Heart right ventricle (tissue), 16 donors: ENCODE measurements at places on chromosomes 12 and 14. TPM values are rescaled to one million over a fixed set of nuclear protein-coding genes. Genes with fewer than 3 reads are reported as not detected.
A peak's percentile ranks its signal among the peaks of the same experiment; 100 is the strongest.

Gene FSCB
- not detected for total RNA-seq

Gene SPIC
- not detected for total RNA-seq

Gene ART4
- 2.3 TPM for total RNA-seq

Gene CEBPE
- not detected for total RNA-seq

Gene OR4K2
- not detected for total RNA-seq

Gene SLC7A7
- 3.3 TPM for total RNA-seq

Gene INSM2
- total RNA-seq: not detected

Gene GRIP1
- 0.96 TPM for total RNA-seq

DNA sequence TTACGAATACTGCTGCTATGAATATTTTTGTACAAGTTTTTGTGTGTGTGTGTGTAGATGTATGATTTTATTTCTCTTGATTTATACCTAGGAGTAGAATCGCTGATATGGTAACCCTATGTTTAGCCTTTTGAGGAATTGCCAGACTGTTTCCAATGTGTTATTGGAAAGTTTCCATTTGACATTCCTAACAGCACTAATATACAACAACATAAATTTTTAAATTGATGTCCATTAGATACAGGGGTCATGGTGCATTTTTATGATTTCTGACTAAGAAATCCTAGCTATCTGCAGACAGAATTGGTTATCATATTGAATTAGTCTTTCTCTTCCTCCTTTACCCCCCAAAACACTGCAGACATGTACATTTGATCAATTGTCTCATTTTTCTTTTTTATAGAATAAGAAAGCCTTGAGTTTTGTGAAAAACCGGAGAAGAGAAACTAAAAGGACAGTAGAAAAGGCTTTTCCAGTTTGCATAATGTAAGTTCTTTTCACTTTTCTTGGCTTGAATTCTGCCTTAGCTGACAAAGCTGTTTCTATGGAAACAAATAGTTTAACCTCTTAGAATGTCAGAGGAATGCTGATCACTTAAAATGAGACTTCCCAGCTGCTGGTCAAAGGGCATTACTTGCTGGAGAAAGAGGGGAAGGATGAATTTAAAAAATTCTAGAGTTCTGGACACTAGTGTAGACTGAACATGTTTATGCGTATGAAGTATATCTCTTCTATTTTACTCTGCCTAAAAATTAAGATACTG is 28.2 kb downstream of the PALS1 start:
- DNase-seq: no peak

DNA sequence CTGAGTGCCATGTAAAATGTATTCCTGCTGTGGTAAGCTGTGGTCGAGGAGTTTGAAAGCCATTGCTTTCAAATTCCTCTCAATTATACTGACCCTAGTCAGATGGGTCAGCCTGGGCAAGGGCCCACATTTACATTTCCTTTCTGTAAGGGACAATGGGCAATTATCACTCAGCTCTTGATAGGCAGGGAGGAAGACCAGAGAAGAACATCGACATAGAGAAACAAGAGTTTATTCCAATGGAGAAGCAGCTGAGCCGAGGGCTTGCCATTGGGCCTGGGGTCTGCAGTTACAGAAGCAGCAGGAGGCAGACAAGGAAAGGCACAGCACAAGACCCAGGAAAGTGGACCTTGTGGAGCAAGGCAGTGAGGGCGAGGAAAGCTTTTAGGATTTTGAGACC is 9.7 kb downstream of the NRIP2 start:
- no peak for DNase-seq

GRCh38 chr14:65444230-65444629 is 31.7 kb downstream of the FUT8 start:
- DNase-seq: no peak

- DNase-seq: no peak
Measured at GRCh38 chr14:71029236-71029781, 122.0 kb downstream of the PCNX1 start.

DNA sequence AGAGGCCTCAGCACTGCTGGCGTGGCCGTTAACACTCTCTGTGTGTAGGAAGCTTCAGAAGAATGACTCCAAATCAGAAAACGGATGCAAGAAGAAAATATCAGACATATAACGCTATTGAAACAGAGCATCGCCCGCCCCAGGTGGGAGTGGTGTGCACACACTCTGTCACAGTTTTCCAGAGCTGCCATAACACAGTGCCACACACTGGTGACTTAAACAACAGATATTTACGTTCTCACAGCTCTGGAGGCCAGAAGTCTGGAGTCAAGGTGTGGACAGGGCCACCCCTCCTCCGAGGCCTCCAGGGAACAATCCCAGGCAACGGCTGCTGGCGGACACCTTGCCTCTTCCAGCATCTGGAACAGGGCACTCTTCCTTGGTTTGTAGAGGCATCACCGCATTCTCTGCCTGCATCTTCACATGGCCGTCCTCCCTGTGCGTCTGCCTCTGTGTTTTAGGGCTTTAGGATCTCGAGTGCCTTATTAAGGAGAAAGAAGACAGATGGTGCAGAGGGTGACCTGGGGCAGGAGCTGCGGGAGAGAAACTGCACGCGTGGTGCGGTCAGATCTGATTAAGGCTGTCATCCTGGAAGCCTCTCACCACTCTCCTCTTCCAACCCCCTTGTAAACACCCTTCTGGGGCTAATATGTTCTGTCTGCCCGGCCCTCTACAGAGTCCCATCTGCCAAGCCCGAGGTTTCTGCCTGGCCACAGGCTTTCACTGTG is 141.0 kb downstream of the SLC15A4 start:
- DNase-seq: no peak

DNA sequence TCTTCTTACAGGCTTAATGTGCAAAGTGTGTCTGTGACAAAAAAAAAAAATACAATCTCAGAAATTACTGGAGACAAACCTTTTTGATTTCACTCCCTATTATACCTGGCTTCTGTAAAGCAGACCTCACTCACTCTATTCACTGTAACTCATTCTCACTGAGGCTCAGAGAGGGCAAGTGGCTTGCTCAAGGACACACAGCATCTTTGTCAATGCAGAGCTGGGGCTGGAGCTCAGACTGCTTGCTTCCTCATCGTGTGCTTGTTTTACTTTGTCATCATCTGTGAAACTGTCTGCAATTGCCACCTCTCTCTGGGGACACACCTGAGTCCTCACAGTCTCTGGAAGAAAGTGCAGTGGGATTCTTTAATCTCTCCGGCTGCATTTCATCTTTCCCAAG is 120.0 kb downstream of the PTPN11 start:
- no peak for DNase-seq

- no peak for DNase-seq
Measured at GRCh38 chr12:52542785-52543318, 10.1 kb downstream of the KRT71 start.

DNA sequence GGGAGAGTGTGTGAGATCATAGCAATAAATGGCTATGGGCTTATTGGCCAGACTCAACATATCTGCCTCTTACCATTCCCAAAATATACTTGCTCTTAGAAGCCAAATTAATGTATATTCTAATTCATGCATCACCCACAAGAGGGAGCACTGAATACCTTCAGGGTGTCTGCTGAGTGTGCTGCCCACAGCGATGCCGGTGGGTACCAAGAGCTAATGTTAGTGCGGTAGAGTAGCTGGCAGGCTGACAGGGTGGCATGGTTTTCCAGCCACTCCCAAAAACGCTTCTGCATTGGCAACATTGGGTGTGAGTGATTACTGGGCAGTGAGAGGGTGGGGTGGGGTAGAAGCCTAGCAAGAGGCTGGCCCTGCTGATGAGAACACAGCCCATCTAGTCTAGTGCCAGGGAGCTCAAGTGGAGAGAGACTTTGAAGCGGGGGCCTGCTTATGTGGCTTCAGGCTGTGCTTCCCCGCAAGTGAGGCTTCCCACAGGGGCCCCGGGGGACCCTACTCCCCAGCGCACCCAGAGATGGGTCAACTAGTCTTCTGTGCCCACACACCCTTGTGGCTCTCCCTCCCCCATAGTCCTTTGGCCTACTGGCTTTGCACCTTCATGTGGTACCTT is 9.2 kb upstream of the PLEKHD1 start:
- DNase-seq: no peak

- no peak for DNase-seq
Measured at GRCh38 chr12:64566831-64567517, 43.3 kb upstream of the RASSF3 start.

DNA sequence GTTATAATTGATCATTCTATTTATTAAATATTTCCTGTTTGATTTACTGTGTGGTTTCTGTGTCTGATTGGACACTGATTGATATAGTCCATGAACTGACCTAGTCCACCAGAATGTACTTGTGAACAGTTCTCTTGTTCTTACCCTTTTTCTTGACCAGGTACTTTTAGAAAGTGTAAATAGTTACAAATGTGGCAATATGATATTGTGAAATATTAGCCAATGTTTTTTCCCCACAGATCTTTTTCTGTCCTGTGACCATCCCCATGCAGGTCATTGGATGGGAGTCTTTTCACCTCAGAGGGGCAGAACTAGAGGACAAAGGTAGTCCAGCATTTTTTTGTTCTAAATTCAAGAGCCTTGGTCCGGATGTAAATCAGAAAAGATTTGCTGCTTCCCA is 8.3 kb upstream of the CRY1 start:
- no peak for DNase-seq

- no peak for DNase-seq
Measured at GRCh38 chr12:116148844-116149243, 128.6 kb downstream of the MED13L start.

DNA sequence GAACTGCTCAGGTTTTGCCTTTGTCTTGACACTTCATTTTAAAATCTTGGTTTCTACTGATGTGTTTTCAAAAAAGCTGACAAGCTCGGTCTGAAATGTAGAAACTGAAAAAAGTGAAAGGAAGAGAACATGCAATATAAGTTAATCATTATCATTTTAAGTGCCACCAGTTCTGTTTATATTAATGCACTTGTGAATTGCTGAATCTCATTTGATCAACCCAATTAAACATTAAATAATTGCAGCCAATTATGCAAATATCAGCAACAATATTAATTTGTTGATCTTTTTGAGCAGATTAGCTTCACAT is 133.8 kb downstream of the BCAT1 start:
- no peak for DNase-seq

DNA sequence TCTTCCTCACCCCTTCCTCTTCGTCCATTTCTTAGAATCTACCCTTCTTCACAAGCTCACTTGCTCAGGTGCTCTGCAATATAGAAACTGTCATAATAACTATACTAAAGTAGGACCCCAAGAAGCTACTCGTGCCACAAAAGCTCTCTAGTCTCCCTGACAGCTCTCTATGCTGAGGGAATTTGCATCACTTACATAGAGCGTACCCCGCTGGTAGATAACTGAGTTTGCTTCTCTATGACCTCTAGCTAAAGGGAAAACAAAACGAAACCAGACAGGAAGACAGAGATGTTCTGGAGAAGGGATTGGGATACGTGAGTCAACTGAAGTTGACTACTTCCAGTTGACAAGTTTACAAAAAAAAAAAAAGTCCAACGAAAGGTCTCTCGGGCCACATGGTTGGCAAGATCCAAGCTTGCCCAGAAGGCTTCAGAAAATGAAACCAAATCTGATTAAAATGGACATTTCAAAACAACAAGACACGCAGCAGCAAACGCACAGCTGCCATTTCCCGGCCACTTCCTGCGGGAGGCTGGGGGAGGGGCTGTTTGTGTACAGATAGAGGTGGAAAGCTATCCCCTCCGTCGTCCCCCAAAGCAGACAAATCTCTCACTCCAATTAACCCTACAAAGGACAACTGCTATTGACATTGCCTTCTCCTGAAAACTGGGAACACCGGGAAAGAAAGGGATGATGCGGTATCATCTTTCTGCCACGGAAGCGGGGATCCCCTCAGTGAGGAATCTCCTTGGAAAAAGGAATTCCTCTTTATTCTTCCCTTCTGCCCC is 1.3 kb downstream of the BAZ2A start:
- peak; percentile 70 for DNase-seq

- DNase-seq: no peak
Measured at GRCh38 chr12:127761880-127762279, 505.1 kb upstream of the TMEM132C start.

GRCh38 chr12:126518596-126519200 is 1453.5 kb downstream of the AACS start:
- DNase-seq: no peak

- peak; percentile 18 for DNase-seq
Measured at GRCh38 chr12:130281153-130281799, 56.4 kb upstream of the PIWIL1 start.

- peak; percentile 87 for DNase-seq
Measured at GRCh38 chr14:75307700-75308379, 29.2 kb downstream of the FOS start.

DNA sequence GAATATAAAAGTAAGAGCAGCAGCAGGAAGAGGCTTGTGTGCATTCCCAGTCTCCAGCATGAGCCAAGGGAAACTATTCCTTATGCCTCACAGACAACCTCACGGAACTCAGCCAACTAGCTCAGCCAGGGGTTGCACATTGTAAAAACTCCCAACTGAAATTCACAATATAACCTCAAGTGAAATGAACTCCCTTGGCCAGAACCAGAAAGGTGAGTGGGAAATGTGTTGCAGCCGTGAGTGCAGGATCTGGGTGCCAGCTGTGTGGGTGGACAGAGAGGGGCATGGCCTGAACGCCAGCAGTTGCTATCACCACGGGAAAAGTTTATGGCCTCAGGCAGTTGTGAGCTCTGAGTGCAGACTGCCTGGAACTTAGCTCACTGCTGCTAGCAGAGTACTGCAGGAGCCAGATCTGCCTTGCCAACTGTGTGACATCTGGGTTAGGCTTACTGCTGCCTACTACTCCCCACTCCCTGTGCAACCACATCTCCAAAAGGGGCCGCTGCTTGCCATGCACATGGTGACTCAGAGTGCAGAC is 2.3 kb upstream of the CLEC1A start:
- no peak for DNase-seq

DNA sequence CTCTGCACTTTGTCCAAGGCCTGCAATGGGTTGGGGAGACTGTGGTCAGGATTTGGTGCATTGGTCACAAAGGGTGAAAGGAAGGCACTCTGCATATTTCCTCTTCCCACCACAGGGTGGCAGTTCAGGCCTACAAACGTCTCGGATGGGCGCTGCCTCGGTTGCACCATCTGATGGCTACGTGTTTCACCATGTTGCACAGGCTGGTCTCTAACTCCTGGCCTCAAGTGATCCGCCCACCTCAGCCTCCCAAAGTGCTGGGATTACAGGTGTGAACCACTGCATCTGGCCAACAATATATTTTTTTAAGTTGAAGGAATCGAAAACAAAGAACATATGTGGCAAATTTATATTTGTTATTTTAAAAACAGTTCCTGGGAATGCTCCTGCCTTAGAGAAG is 35.1 kb downstream of the TMBIM6 start:
- DNase-seq: peak; percentile 59

DNA sequence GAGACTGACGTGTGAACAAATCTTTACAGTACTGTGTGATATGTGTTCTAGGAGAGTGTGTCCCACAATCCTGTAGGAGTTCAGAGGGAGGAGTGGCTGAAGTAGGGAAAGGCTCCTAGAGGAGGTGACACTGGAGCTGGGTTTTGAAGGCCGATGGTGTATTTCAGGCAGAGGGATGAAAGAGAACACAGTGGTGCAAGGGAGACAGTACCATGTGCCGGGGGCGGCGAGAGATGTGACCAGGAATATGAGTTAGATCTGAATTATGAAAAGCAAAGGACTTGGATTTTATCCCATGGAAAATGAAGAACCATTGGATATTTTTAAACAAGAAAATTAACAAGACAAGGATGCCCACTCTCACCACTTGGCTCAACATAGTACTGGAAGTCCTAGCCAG is 77.0 kb upstream of the ESRRB start:
- DNase-seq: no peak

GRCh38 chr14:54622192-54622958 is 55.4 kb downstream of the SAMD4A start:
- DNase-seq: no peak
